ENCODE measurements at places on chromosomes 1 and 21.

GRCh38 chr1:76713535-76713934, 153.7 kb upstream of the ST6GALNAC5 start:
- H3K27me3 ChIP-seq: no peaks in the 10 kb centered on the region
- H3K27ac ChIP-seq: no peak overlapping the region
- no peaks in the 10 kb centered on the region for H3K36me3 ChIP-seq
- no peaks in the 10 kb centered on the region for H3K4me1 ChIP-seq
- H3K4me3 ChIP-seq: no peak overlapping the region
- DNase-seq: no peak

DNA sequence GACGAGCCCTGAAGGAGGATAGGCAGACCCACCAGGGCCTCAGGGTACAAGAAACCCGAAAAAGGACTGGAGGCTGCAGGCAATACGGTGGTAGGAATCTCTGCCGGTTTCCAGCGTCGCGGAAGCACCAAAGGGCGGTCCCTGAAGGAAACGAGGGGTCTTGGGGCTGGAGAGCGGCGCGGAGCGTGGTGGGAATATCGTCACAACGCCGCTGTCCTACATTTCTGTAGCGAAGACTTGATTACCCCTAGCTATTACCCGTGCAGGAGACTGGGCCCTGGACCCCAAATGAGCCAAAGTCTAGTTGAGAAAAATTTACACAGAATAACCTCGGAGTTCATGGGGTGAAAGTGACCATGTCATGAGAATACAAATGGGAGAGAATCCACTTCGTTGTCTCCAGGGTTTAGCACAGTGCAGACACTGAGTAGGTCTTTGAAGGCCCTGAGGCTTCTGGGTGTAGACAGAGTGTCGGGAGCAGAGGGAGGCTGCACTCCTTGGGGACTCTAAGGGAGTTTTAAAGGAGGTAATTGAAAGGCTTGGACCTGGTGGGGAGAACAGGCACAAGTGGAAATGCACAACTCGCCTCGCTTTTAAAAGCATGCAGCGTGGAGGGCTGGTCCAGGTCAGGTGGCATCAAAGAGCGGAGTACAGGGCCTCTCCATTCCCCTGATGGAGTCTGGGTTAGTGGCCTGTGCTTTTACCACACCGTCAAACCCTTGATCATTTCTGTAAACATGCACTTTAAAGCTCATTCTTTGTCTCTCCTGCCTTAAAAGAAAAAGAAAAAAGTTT, 1.5 kb downstream of the ATP1A1 start:
- peaks cover 22% of the 10 kb centered on the region for H3K27me3 ChIP-seq
- peak; percentile 52 for DNase-seq
- H3K36me3 ChIP-seq: peaks cover 3% of the 10 kb centered on the region
- peak overlapping the region; percentile 96 for H3K4me3 ChIP-seq

DNA sequence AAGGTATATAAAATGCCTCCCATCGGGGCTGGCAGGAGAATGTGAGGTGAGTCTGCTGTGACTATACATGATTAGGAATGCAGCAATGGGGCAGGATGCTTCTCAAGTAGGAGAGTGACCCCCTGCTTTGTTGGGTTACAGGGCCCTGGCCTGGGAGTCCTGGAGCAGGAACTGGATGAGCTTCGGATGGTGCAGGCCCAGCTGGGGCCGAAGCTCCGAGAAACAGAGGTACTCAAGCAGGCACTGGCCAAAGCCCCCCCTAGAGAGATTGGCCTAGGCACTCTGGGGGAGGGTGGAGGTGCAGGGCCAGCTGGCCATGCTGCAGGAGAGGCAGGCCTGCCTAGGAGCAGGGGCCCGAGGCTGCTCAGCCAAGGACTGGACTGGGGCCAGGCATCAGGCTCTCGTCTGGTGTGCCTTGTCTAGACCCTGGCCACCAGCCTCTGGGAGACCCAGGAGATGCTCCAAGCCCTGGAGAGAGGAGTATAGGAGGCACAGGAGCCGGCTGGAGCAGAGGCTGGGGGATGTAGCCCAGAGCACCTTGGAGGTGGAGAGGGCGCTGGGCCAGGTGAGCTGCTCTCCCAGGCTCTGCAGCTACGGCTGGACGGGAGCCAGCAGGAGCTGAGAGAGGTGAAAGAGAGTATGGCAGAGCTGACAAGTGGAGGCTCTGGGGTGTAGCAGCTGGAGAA, 32.8 kb upstream of the PKP1 start:
- H3K36me3 ChIP-seq: no peaks in the 10 kb centered on the region
- no peak overlapping the region for H3K27ac ChIP-seq
- H3K4me1 ChIP-seq: no peaks in the 10 kb centered on the region
- no peak overlapping the region for H3K4me3 ChIP-seq
- peaks cover 3% of the 10 kb centered on the region for H3K27me3 ChIP-seq

DNA sequence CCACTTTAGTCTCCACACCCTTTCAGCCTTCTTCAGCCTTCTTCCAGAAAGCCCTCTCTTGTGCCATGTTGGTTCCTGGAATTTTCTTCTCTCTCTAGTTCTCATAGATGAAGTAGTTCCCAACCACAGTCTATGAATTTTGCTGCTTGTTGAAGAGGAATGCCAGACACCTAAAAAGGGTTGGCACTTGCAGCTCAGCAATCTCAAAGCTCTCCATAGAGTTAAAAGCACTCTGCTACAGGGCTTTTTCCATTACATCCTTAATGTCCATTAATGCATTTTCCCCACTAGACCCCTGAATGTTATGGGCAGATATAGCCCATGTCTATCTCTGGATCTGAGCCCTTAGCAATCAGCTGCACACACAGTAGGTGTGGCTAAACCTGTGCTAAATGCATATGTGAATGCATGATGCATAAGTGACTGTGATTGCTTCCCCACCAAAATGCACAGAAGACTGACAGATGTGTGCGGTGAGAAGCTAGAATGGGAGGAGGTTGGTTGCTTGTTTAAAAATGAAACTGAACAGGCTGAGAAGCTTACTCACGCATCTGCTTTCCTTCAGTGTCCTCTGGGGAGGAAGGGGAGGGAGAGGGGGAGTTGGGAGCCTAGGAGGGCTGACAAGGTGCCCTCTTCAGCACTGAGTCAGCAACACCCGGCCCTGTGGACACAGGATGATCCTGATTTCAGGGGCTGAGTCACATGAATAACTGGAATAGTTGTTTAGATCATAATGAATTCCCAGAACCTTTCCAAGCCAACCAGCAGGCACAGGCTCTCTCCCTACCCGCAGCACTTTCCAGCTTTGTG, 146.1 kb upstream of the FGGY start:
- H3K27me3 ChIP-seq: no peaks in the 10 kb centered on the region
- H3K27ac ChIP-seq: peak overlapping the region; percentile 39
- peaks cover 25% of the 10 kb centered on the region for H3K4me1 ChIP-seq
- H3K4me3 ChIP-seq: no peak overlapping the region
- peak; percentile 55 for DNase-seq

Measured in activated CD8-positive, alpha-beta memory T cell treated with anti-CD3 and anti-CD28 coated beads, Interleukin-2, amount 10 ng/mL, durations not matched to agents 7 days and 5 days (primary cell).